Activated T-cell treated with anti-CD3 and anti-CD28 coated beads, Interleukin-2, amount 50 U/mL, for 72 hours (primary cell): ENCODE measurements at places on chromosomes 4 and X. TPM values are rescaled to one million over a fixed set of nuclear protein-coding genes. Genes with fewer than 3 reads are reported as not detected.

- H3K4me3 ChIP-seq: no peak overlapping the region
- no peaks in the 10 kb centered on the region for H3K36me3 ChIP-seq
- H3K4me1 ChIP-seq: no peaks in the 10 kb centered on the region
- no peaks in the 10 kb centered on the region for H3K27me3 ChIP-seq
- no peak for DNase-seq
These were observed 477.1 kb downstream of the DTHD1 start for GRCh38 chr4:36758312-36759178.

The SGCB gene
- total RNA-seq: 18.2 TPM

GRCh38 chr4:103150677-103151076 is 47.5 kb downstream of the CENPE start:
- peaks cover 54% of the 10 kb centered on the region for H3K36me3 ChIP-seq
- H3K27ac ChIP-seq: no peak overlapping the region
- DNase-seq: no peak
- no peaks in the 10 kb centered on the region for H3K27me3 ChIP-seq
- H3K4me3 ChIP-seq: no peak overlapping the region

GRCh38 chrX:102652031-102652688 is 877 bp downstream of the GPRASP1 start:
- H3K27me3 ChIP-seq: peaks cover 8% of the 10 kb centered on the region
- DNase-seq: peak; percentile 59
- H3K27ac ChIP-seq: peak overlapping the region; percentile 33
- peak overlapping the region; percentile 96 for H3K4me3 ChIP-seq
- H3K4me1 ChIP-seq: peaks cover 17% of the 10 kb centered on the region

- no peak overlapping the region for H3K4me3 ChIP-seq
- DNase-seq: no peak
These were observed 25.5 kb upstream of the FUNDC1 start for GRCh38 chrX:44568196-44568595.

GRCh38 chrX:106039920-106040319 is 1.4 kb upstream of the SERPINA7 start:
- H3K27ac ChIP-seq: no peak overlapping the region
- H3K36me3 ChIP-seq: no peaks in the 10 kb centered on the region
- DNase-seq: no peak
- peaks cover 21% of the 10 kb centered on the region for H3K27me3 ChIP-seq
- H3K4me1 ChIP-seq: no peaks in the 10 kb centered on the region

The GNRHR gene
- not detected for total RNA-seq

GRCh38 chr4:136754810-136755530 is 777.3 kb downstream of the PCDH18 start:
- no peak overlapping the region for H3K4me3 ChIP-seq
- no peak overlapping the region for H3K27ac ChIP-seq
- no peaks in the 10 kb centered on the region for H3K4me1 ChIP-seq
- no peaks in the 10 kb centered on the region for H3K36me3 ChIP-seq
- H3K27me3 ChIP-seq: no peaks in the 10 kb centered on the region

DNA sequence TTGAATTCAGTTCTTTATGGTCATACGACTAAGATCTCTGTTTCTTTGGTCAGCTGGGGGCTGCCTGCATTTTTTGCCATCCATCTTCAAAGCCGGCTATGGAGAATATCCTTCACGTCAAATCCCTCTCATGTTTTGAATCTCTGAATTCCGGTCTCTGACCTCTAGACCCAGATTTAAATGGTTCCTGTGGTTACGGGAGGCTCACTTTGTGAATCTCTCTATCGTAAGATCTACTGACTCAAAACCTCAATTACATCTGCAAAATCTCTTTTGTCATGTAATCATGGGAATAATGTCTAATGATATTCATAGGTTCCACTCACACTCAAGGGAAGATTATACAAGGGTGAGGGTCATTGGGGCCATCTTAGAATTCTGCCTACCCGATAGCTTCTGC is 5.7 kb upstream of the MPC1L start:
- H3K27me3 ChIP-seq: peaks cover 10% of the 10 kb centered on the region
- no peak overlapping the region for H3K27ac ChIP-seq
- no peaks in the 10 kb centered on the region for H3K36me3 ChIP-seq
- no peak overlapping the region for H3K4me3 ChIP-seq
- H3K4me1 ChIP-seq: no peaks in the 10 kb centered on the region
